ENCODE measurements at places on chromosomes 6 and 20.

- no peak for DNase-seq
Measured at GRCh38 chr6:34576286-34576955, 20.3 kb upstream of the SPDEF start.

DNA sequence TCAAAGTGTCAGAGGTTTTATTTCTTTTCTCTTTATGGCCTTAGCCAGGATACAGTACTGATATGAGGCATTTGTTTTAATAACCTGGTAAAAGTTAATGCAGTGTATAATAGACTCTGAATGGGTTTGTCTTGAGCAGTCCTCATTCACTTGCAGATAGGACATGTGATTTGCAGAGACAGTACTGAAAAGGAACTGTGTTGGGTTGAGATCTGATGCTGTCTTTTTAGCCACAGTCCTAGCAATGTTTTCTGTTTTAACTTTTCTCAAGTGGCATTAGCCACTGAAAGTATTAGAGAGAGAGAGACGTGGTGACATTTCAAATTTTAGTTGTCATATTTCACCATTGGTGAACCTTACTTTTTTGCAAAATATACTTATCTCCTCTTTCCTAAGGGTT lies 547.2 kb upstream of the MAN1A1 start:
- no peak for DNase-seq

- no peak for DNase-seq
Measured at GRCh38 chr6:36641543-36641942, 37.0 kb upstream of the CDKN1A start.

GRCh38 chr6:117489003-117489402 lies 6.5 kb downstream of the DCBLD1 start:
- DNase-seq: no peak

GRCh38 chr6:45663251-45664221 lies 285.8 kb upstream of the SUPT3H start:
- peak; percentile 19 for DNase-seq

DNA sequence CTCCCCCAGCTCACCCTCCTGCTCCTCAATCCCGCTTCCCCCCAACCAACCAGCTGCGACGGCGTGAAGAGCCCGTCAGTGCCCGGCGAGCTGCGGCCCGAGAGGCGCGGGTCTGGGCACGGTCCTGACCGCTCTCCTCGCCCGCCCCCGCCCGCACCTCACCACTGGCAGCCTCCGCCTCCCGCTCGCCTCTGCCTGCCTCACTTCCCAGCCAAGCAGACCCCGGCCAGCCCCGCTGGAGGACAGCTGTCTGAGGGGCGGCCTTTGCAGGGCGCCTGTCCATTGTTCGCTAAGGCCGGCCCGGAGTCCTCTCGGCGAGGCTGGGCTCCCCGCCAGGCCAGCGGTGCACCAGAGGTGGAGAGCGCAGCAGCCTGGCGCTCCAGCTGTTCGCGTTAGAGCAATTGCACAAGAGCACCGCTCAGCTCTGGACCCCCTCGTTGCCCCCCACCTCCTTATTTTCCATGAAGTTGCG lies 1.3 kb downstream of the SOBP start:
- DNase-seq: no peak

GRCh38 chr20:17066902-17067301 lies 159.9 kb upstream of the PCSK2 start:
- no peak for DNase-seq

GRCh38 chr6:84588697-84589080 lies 175.7 kb downstream of the TBX18 start:
- no peak for DNase-seq

DNA sequence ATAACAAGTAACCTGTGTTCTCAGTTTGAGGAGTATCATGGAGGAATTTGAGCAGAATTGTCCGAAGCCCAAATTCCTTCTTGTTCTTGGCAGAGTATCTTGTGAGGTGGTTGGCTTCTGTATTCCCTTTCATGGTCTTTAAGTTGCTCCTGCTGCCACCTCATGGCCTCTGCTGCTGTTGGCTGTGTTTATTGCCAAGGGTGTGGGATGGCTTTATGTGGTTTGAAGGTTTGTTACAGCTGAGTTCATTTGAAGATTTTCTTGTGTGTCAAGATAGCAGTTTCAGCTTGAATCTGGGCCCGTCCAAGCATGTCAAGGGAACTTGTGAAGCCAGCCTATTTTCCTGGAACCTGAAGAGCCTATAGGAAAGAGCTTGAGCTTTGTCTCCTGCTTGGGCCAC lies 20.2 kb upstream of the TTK start:
- DNase-seq: no peak

DNA sequence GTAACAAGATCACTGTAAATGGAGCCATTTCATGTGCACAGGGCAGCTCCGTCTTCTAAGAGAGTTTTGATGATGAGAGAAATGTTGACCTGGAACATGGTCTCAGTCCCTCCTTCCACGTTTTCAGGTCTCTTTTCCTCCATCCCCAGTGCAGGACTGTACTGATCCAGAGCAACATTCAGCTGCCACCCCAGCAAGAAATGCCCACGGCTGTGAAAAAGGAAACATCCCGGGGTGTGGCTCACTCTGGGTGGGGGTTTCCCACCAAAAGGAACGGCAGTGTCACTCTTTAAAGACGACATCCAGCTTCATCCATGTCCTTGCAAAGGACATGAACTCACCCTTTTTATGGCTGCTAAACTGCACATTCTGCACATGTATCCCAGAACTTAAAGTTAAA lies 92.6 kb downstream of the ERMARD start:
- no peak for DNase-seq

DNA sequence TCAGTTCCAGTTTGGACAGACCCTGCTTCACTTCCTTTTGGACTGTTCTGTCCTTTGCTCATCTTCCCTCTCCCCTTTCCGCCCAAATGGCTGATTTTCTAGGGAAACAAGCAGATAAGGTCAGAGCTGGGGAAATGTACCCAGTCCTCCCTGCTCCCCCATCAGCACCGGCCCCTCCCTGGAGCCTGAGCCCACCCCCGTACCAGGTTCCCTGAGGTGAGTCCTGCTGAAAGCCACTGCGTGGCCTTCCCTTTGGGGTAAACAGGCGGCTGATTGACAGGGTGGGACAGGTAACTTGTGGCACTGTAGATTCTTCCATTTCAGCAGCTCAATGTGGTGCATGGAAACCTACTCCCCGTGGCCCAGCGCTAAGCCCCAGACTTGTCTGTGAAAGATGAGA lies 70.5 kb downstream of the NPEPL1 start:
- no peak for DNase-seq

DNA sequence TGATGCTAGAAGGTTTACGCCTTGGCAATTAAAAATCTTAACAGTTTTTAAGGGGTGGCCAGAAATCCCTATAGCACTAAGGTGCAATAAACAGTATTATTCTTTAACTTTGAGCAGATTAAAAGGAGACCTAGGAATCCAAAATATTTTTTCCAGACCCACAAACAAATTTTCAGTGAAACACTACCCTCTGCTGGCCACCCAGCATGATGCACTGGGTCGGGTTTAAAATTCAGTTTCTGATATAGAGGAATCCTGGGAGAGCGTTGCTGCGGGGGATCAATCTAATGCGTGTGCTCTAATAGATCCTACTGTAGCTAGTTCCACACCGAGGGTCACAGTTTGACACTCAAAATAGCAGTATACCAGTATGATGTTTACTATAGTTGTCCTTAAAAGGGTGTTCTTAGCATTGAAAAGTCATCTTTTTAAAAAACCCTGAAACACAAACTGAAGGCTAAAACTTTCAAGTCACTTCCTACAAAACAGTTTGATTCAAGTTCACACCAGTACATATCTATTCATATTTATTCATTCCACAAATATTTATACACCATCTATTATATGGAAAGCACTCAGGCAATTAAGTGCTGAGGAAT lies 10.2 kb downstream of the UBE3D start:
- DNase-seq: peak; percentile 16

- no peak for DNase-seq
Measured at GRCh38 chr20:40673442-40673841, 15.6 kb downstream of the MAFB start.

- DNase-seq: no peak
Measured at GRCh38 chr6:24788031-24788665, 10.6 kb downstream of the ARMH2 start.

DNA sequence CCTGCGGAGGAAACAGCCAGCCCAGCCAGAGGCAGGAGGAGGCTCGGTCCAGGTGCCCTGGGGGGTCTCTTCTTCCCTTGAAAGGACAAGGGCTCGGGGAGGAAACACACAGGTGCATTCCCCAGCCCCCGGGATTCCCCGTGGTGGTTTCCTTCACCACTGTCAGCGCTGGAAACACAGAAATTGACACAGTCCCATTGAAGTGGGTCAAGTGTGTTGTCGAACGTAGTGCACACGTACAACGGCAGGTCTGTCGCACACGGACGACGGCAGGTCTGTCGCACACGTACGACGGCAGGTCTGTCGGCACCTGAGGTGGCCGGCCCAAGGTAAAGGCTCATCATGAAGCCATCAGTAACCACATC lies 80.9 kb downstream of the DLL1 start:
- no peak for DNase-seq

DNA sequence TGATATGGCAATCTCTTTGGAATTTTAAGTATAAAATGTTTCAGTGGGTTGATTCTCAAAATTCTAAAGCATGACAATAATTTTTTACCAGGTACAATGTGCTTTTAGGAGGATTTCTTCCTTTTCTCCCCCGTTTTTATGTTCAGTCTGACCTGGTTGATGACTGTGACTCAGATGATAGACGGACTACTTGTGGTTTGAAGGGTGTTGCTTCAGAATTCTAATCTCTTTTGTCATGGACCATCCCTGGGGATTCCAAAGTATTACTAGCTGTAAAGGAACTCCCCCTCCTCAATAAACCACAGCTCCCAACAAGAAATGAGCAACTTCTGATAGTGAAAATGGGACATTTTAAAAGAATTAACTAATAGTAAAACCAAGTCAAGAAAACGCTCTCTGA lies 34.9 kb upstream of the TNFAIP3 start:
- no peak for DNase-seq

DNA sequence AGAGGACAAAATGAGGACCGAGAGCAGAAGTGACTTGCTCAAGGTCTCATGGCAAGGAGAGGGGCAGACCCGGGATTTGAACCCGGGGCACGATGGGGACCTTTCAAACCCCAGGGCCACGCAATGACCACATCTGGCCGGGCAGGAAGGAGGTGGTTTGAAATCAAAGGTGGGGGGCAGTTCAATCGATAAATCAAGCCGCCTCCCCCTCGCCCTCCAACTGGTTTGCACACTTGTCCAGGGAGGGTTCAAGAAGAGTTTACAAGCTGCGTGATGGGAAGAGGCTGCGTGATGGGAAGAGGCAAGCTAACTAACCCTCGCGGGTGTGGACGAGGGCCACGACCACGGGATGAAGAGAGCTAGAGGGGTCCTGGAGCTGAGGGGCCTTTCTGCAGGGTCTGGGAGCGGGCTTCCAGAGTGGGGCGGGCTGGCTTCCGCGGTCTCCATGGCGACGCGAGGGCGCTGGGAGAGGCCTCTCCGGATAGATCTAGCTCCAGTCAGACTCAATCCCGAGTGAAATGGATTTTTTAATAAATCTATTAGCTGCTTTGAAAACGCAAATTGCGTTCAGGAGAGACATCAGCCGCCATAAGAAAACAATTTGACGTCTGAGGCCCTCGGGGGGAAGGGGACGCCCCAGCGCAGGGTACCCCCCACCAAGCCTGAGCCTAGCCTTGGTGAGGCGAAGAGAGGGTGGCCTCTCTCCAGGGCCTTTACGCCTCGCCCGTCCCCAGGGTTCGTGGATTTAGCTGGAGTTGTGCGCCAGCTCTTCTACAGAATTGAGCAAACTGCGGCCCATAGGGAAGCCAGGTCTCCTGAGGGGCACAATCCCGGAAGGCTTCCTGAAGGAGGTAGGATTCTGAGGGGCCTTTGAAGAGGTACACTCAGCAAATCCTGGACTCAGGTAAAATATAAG lies 143.9 kb downstream of the GRM4 start:
- no peak for DNase-seq

GRCh38 chr20:64000906-64001305 lies 20.0 kb downstream of the PRPF6 start:
- no peak for DNase-seq

DNA sequence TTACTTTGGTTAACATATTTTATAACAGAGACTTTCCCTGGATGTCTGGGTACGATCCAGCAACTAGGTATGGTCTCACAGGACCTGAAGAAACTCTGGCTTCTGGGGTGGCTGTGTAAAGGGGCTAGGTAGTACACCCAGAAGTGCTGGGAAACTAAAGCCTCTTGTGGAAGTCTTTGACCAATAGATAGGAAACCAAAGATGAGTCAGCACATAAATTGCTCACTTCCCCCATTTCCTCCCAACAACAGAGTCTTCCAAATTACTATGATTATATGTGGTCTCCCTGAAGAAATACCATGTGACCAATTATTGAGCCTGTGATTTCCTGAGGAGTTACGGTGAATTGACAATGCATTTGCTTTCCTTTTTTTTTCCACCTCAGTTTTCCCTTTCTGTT lies 26.8 kb upstream of the TBX18 start:
- no peak for DNase-seq

DNA sequence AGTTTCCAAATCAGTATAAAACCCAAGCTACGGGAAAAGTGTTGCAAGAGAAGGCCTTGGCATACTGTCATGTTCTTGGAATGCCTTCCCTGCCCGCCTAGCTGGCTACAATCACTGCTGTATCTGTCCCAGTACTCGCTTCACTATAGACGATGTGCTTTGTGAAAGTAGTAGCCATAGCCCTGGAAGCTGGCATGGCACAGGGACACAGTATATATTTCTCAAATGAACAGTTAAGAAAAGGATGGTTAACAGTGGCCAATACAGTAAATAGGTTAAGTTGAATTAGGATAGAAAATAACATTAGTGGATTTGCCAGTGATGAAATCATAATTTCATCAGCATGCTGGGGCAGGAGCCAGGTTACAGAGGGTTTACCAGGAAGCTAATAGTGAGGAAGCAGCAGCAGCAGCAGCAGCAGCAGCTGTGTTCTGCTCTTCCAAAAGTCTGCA lies 499.3 kb downstream of the CDKAL1 start:
- no peak for DNase-seq

- DNase-seq: no peak
Measured at GRCh38 chr6:11525468-11526155, 11.9 kb upstream of the TMEM170B start.

DNA sequence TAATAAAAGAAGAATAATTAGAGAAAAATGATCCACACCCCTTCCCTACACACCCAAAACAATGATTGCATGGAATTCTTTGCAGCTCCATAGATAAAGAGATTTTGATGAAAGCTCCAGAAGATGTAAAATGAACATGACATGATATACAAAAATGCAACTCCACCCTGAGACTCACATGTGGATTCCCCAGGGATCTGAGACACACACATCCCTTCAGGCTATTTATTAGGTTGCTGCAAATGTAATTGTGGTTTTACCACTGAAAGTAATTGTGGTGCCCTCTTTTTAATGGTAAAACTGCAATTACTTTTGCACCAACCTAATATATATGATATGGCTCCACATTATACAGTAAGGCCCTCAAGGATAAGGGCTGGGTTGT lies 40.4 kb upstream of the TBC1D7 start:
- DNase-seq: no peak

DNA sequence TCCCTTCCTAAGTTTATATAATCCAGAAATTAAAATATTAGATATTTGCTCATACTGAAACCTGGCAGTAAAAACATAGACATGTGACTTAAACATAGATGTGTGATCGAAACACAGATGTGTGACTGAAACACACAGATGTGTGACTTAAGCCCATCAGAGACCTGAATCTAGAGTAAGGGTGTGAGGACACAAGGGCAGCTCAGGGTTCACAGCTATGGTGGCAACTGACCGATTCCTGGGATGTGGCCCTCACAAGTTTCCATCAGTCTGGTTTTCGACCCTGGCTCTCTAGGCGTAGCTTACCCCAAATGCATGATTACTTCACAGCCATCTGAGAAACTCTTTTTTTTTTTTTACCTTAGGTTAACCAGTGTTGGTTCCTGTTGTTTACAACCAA lies 137.0 kb downstream of the NRN1 start:
- DNase-seq: no peak
